ENCODE measurements at places on chromosomes 12 and 14. TPM values are rescaled to one million over a fixed set of nuclear protein-coding genes. Genes with fewer than 3 reads are reported as not detected.

DNA sequence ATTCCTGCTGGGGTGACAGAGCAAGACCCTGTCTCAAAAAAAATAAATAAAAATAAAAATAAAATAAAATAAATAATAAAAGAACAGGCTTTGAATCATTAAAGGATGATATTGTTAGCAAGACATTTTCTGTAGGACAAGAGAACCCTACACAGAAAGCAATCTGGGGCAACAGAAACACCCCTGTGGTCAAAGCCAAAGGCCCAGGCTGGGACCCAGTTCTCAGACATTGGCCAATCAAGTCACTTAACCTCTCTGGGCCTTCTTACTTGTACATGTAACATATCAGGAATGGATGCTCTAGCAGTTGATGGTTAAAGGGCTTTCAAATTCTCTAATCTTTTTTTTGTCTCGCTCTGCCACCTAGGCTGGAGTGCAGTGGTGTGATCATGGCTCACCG lies 35.5 kb upstream of the TESC start:
- no peak overlapping the region for H3K4me3 ChIP-seq
- no peaks in the 10 kb centered on the region for H3K27me3 ChIP-seq
- no peak for DNase-seq
- H3K4me1 ChIP-seq, result peaks cover 24% of the 10 kb centered on the region

MYO1H gene
- total RNA-seq, result not detected

BDKRB1 gene
- not detected for total RNA-seq

- peaks cover 9% of the 10 kb centered on the region for H3K36me3 ChIP-seq
- no peaks in the 10 kb centered on the region for H3K27me3 ChIP-seq
- H3K27ac ChIP-seq, result no peak overlapping the region
- H3K4me1 ChIP-seq, result no peaks in the 10 kb centered on the region
- DNase-seq, result no peak
Measured at GRCh38 chr14:96861568-96862310, 64.6 kb downstream of the VRK1 start.

DNA sequence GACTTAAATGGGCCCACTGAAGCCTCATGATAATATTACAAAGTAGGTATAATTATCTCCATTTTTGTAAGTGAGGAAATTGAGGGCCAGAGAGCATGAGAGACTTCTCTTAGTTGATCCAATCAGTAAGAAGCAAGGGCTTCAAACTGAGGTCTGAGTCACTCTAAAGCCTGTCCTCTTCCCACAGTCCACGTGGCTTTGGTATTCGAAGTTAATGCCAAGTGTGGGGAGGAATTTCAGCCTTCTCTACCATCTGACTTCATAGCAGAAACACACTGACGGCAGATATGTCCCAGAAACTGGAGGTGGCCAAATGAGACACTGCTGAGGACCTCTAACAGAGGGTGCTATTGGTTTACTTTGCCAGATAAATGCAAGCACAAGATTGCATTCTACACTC lies 114.4 kb upstream of the OVCH1 start:
- H3K27ac ChIP-seq, result no peak overlapping the region
- no peaks in the 10 kb centered on the region for H3K4me1 ChIP-seq
- H3K36me3 ChIP-seq, result no peaks in the 10 kb centered on the region

DNA sequence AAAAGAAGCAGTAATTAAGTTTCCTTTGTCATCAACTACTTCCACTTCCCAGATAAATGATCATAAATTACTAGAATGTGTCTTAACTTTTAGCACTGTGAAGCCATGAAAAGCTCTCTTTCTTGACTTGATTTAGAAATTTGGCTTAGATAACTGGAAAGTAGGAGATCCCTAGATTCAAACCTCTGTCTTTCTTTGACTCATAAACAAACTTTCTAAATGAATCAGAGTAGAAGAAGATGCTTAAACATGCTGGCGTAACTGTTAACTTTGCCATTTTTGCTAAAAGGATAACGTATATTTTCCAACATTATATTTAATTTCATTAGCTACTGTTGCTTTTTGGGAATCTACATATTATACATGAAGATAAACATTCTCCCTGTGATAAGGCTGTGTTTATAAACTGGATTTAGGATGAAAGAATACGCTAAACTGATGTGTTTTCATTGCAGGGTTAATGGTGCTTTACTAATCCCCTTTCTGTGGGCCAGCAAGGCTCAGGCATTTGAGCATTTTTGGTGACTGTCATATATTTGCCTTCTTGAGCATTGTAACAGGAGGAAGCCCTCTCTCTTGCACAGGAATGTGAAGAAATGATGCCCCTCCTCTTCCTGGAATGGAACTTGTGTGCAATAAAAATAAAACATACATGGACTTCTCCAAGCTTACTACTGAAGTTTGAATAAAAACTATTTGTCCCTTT lies 301.4 kb downstream of the BMP4 start:
- H3K27me3 ChIP-seq, result no peaks in the 10 kb centered on the region
- H3K27ac ChIP-seq, result no peak overlapping the region
- no peak overlapping the region for H3K4me3 ChIP-seq
- H3K4me1 ChIP-seq, result no peaks in the 10 kb centered on the region

DNA sequence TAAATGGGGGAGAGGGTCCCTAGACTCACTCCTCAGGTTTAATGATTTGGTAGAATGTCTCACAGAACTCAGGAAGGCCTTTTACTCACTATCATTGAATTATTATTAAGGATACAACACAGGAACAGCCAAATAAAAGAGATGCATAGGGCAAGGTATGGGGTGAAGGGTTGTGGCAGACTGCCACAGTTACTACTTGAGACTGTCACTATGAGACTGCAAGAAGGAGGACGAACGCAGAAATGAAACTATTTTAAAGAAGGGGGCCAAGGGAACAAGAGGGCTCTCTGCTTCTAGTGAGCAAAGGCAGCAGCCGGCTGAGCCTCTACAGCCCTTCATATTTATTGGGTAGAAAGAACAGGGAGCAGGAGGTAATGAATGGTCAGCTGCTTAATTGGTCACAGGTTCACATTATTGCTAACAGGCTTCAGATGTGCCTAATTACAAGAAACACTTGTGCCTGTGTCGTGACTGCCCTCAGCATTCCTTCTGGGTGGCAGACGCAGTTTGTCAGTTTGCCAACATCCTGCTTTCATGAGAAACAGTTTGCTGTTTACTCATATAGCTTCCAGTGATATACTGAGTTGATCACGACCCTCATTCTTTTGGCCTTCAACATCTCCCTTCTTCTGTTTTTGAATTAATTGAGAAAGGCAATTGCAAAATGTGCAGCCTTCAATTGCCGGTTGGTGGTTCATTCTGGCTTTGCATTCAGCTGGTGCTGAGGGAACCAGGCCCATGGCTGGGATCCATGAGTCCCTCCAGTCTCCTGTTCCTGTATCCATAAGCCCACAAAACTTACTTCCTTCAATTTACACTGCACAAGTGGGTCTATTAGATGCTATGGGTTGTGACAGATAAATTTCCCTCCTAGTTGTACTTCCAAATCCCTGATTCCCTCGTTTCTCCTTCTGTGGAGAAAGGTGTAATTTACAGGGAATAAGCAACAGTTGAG lies 82.8 kb upstream of the PLEKHG7 start:
- no peak overlapping the region for H3K4me3 ChIP-seq
- no peaks in the 10 kb centered on the region for H3K27me3 ChIP-seq
- no peak for DNase-seq
- no peak overlapping the region for H3K27ac ChIP-seq
- no peaks in the 10 kb centered on the region for H3K36me3 ChIP-seq

DNA sequence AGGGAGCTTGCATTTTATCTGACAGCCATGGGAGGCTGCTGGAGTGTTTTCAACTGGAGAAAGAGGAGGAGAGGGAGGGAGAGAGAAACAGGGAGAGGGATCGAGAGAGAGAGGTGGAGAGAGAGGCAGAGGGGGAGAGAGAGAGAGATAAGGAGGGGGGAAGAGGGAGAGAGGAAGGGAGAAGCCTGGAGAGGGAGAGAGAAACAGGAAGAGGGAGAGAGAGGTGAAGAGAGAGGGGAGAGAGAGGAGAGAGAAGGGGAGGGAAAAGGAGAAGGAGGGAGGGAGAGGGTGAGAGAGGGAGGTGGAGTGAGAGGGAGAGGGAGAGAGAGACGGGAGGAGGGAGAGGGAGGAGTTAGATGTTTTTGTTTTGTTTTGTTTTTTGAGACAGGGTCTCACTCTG lies 45.6 kb downstream of the DNAH10 start:
- H3K4me1 ChIP-seq, result no peaks in the 10 kb centered on the region
- H3K27ac ChIP-seq, result no peak overlapping the region
- no peaks in the 10 kb centered on the region for H3K27me3 ChIP-seq
- no peak overlapping the region for H3K4me3 ChIP-seq

DNA sequence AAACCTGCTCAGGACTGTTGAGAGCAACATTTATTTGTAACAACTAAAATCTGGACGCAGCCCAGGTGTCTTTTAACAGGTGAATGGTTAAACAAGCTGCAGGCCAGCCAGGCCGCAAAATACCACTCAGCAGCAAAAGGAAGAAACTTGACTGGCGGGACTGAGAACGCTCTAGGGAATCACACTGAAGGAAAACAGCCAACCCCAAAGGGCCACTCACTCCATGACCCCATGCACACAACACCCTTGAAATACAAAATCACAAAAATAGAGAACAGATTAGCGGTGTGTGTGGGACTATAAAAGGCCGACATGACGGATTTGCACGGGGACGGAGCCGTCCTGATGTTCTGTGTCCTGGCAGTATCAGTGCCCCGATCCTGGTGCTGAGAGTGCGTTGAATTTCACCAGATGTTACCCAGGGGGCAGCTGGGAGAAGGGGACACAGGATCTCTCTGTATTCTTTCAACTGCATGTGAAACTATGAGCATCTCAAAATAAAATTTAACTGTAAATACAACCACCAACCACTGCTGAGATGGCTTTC lies 23.0 kb downstream of the VPS37B start:
- peak overlapping the region; percentile 75 for H3K27ac ChIP-seq
- DNase-seq, result no peak
- peaks cover 30% of the 10 kb centered on the region for H3K36me3 ChIP-seq
- peaks cover 87% of the 10 kb centered on the region for H3K4me1 ChIP-seq

FZD10 gene
- total RNA-seq, result not detected

- no peaks in the 10 kb centered on the region for H3K4me1 ChIP-seq
- H3K36me3 ChIP-seq, result no peaks in the 10 kb centered on the region
- no peak overlapping the region for H3K4me3 ChIP-seq
Measured at GRCh38 chr14:53399057-53399456, 245.9 kb upstream of the DDHD1 start.

PPFIA2 gene
- total RNA-seq, result not detected

GRCh38 chr12:54311051-54311450 lies 10.2 kb upstream of the NFE2 start:
- no peaks in the 10 kb centered on the region for H3K36me3 ChIP-seq
- H3K27ac ChIP-seq, result no peak overlapping the region
- no peak for DNase-seq
- H3K4me3 ChIP-seq, result no peak overlapping the region

GRCh38 chr12:51082561-51083125 lies 753 bp downstream of the CSRNP2 start:
- H3K4me1 ChIP-seq, result peaks cover 17% of the 10 kb centered on the region
- DNase-seq, result peak; percentile 59
- no peaks in the 10 kb centered on the region for H3K36me3 ChIP-seq
- H3K27me3 ChIP-seq, result no peaks in the 10 kb centered on the region

- no peak overlapping the region for H3K4me3 ChIP-seq
- no peaks in the 10 kb centered on the region for H3K27me3 ChIP-seq
- DNase-seq, result no peak
- no peak overlapping the region for H3K27ac ChIP-seq
- no peaks in the 10 kb centered on the region for H3K36me3 ChIP-seq
- H3K4me1 ChIP-seq, result no peaks in the 10 kb centered on the region
Measured at GRCh38 chr14:81305743-81306142, 85.0 kb upstream of the GTF2A1 start.

DNA sequence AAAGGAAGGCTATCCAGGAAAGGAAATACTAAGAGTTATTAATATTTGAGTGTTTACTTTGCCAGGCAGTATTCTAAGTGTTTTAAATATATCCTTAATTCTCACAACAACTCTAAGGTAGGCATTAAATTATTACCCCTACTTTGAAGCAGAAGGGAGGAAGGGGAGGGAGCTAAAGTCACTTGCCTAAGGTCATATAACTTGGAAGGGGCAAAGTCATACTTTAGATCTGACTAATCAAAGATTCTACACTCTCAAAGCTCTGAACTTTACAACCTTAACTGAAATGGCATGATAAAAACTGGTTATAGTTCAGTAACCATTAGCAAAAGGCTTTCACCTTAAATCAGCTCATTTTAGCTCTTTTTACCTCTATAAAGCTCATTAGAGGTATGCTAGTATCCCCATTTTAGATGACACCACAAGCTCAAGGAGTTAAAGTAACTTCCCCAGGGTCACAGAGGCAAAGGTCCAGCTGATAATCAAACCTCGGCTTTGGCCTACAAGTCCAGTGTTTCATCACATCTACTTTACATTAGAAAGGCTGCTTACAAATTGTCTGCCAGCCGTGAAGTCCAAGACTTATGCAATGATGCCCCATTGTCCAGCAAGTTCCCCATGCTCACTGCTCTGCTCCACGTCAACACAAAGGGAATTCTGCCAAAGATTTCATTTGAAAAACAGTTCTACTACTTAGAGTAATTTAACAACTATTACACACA lies 223.9 kb downstream of the MED13L start:
- no peak overlapping the region for H3K4me3 ChIP-seq
- no peaks in the 10 kb centered on the region for H3K27me3 ChIP-seq
- no peak for DNase-seq
- no peaks in the 10 kb centered on the region for H3K36me3 ChIP-seq
- no peak overlapping the region for H3K27ac ChIP-seq

- no peaks in the 10 kb centered on the region for H3K27me3 ChIP-seq
- peaks cover 83% of the 10 kb centered on the region for H3K36me3 ChIP-seq
- H3K4me1 ChIP-seq, result no peaks in the 10 kb centered on the region
- no peak overlapping the region for H3K4me3 ChIP-seq
- no peak for DNase-seq
Measured at GRCh38 chr14:73105727-73106126, 30.6 kb upstream of the PSEN1 start.

TPH2 gene
- total RNA-seq, result not detected

DNA sequence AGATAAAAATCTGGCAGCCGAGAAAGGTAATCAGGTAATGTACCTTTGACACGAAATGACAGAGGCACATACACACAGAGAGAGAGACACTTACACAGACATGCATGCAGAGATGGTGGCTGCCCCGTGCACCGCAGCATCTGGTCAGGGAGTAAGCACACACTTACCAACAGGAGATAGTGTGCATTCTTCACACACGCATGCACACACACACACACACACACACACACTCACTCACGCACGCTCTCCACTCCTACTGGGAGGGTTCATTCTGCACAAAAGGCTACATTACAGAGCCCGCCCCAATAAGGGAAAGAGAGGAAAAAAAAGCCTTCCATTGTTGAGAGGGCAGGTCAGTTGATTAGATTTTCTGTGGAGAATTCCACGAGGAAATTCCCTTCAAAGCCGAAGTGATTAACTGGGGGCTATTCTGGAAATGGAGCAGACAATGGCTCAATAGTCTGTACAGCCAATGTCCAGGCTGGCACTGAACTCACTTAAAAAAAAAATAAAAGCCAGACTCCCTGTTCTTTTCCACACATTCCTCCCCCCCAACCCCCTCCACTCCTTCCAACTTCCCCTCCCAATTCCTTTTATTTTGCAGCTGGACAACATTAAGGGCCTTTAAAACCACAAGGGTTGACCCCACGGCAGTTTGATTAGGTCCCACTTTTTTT lies 1.4 kb upstream of the SOX5 start:
- no peak overlapping the region for H3K4me3 ChIP-seq
- H3K27ac ChIP-seq, result no peak overlapping the region
- no peaks in the 10 kb centered on the region for H3K36me3 ChIP-seq
- no peaks in the 10 kb centered on the region for H3K4me1 ChIP-seq
- DNase-seq, result no peak
- peaks cover 9% of the 10 kb centered on the region for H3K27me3 ChIP-seq

RFX4 gene
- total RNA-seq, result not detected

VRK1 gene
- total RNA-seq, result 34.4 TPM

- DNase-seq, result no peak
- H3K36me3 ChIP-seq, result no peaks in the 10 kb centered on the region
- H3K27me3 ChIP-seq, result no peaks in the 10 kb centered on the region
- no peak overlapping the region for H3K4me3 ChIP-seq
Measured at GRCh38 chr12:93533310-93533709, 39.2 kb upstream of the SOCS2 start.
